Smooth muscle cell of the brain vasculature (primary cell): ENCODE measurements at places on chromosomes 7 and 10.

GRCh38 chr7:35722054-35722849 lies 27.3 kb upstream of the HERPUD2 start:
- no peak for DNase-seq

DNA sequence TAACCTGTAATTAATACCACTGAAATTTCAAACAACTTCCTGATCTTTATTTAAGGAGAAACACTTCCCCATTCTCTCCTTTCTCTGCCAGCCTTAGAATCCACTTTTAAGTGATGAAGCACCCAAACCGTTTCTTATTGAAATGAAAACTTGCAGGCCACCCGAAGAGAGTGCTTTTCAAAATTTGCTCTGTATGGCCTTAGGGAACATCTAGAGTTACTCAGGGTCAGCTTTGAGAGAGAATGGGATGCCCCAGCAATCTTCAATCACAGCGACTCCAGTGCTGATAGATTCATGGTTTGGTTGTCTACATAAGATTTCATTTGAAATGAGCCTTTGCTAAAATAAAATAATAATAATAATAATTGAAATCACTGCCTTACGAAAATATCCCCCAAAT lies 323.1 kb downstream of the PCLO start:
- no peak for DNase-seq

DNA sequence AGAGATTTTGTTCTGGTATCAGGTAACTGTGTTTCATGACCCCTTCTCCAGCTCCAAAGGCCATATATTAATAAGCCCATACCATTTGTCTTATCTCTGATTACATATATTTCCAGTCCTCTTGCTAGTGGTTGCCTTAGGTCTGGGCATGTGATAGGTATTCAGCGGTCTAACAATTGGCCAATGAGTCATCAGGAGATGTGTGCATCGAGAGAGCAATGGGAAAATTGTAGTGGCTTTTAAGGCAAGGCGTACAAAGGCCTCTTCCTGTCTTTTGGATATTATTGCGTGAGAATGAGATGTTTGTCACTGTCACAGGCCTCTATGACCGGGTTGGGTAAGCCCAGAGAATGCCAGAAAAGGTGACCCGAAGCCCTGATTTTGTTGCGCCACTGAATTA lies 38.6 kb upstream of the SFRP5 start:
- DNase-seq: no peak

- DNase-seq: no peak
Observed at GRCh38 chr7:98266840-98267239, 14.6 kb upstream of the BRI3 start.

- no peak for DNase-seq
Observed at GRCh38 chr10:42986633-42987032, 90.2 kb upstream of the RET start.

DNA sequence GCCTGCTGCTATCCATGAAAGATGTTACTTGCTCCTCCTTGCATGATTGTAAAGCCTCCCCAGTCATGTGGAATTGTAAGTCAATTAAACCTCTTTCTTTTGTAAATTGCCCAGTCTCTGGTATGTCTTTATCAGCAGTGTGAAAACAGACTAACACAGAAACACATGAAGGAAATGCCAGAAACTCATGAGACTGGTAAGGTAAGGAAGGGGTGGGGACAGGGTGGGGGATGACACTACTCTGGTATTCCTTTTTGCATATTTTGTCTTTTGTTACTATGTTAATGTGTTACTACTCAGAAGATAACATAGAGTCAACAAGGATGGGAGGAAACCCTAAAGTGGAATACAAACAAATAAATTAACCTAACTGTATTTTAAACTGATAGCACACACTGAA lies 69.8 kb upstream of the DRGX start:
- DNase-seq: no peak

- DNase-seq: no peak
Observed at GRCh38 chr10:26090762-26091161, 125.8 kb upstream of the GAD2 start.

- DNase-seq: no peak
Observed at GRCh38 chr10:104328896-104329710, 9.2 kb downstream of the ITPRIP start.

GRCh38 chr7:138228769-138229168 lies 152.5 kb downstream of the AKR1D1 start:
- no peak for DNase-seq

DNA sequence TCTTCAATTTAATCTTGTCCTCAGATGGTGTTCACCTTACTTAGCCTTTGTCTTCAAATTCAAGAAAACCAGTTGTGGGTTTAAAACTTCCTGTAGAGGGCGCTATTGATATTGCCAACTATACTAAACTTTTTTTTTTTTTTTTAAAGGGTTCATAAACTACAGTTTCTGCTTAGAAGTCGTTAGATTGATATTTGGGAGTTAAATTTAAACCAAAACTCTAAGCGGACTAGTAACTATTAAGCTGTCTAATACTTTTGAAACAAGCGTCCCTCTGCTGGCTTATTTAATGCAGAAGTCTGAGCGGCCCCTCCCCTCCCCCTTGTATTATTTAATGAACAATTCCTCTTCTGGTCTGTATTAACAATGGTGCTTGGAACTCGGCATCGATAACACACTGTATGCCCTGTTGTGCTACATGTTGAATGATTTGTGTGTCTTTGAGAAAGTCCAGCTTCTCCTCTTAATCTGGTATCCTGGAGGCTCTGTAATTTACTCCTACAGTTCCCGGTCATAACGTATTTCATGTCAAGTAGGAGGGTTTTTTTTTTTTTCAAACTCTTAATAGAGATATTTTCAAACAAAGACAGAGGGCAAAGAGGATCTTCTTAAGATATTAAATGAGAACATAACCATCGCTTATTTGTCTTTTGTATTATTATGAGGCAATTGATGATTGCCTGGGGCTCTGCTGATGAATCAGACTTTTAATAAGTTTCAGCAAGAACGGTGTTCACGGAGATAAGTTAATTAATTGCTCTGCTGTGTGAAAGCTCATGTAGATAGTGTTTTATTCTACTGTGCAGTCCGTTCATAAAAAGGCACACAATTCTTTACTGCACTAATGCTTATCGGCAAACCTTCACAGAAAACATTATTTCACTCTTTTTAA lies 22.6 kb upstream of the CREB5 start:
- no peak for DNase-seq

DNA sequence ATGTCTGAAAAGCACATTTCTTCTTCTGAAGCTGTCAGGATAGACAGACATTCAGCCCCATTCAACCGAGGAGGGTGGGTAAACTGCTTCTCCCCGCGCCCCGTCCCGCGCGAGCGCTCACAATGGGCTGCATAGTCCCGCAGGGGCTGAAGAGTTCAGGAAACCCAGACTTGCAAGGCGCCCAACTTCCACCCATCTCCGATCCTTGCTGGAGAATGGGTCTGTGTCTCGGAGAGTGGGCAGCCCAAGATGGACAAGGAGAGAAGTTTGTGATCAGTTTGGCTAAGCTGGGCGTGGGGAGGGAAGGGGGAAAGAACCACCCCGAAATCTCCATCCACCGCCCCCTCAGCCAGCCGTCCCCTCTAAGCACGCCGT lies 686 bp downstream of the AASS start:
- DNase-seq: no peak

- DNase-seq: no peak
Observed at GRCh38 chr7:74476626-74477025, 22.9 kb downstream of the GTF2IRD1 start.

DNA sequence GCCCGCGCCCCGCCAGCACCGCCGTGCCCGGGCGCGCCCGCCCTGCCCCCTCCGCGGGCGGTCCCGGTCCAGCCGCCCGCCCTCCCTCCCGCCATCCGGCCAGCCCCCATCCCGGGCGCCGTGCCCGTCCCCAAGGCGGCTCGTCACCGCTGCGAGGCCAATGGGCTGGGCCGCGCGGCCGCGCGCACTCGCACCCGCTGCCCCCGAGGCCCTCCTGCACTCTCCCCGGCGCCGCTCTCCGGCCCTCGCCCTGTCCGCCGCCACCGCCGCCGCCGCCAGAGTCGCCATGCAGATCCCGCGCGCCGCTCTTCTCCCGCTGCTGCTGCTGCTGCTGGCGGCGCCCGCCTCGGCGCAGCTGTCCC lies at the start of gene HTRA1:
Gene HTRA1, plus strand, starts transcription at position 187 of the 362 bp plus-strand sequence. Its CDS starts 100 bp downstream, at position 287.
- DNase-seq: no peak

- no peak for DNase-seq
Observed at GRCh38 chr10:51000164-51000563, 74.1 kb upstream of the PRKG1 start.

DNA sequence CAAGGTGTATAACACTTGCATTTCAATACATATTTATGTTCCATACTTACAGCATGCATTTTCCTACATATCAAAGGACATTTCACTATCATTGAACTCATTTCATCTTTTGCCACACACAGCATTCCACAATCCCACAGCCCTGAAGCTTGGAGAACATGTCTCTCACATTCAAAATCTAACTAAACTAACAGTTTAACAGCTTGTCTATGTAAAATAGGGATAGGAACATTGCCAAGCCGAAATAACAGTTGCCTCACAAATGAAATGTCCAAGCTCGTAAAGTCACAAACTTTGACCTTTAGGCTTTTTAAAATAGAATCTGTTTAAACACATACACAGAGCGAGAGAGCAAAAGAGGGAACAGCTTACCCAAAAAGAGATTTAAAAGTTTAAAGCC lies 65.3 kb downstream of the HGF start:
- no peak for DNase-seq

DNA sequence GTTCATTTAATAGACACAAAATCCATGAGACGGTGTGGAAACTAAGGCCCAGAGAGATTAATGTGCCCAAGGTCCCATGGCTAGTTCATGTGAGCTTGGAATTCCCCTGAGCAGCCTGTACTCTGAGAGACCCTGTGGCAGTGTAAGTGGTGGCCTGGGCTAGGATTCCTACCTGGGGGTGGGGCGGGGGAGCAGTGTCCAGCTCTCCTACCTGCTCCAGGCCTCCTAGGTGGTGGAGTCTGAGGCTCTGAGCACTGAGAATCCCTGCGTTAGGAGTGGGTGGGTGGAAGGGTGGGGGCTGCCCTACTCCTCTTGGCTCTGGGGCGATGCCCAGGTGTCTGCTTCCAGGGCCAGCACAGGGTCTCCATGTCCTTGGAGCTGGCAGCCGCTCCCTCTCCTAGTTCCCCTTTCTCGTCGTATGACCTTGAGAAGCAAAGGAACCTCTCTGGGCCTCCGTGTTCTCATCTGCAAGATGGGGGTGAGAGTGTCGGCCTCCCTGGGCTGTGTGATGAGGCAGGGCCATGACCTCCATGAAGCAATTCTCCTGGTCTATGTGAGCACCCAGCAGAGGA lies 2.5 kb downstream of the SNCG start:
- no peak for DNase-seq

DNA sequence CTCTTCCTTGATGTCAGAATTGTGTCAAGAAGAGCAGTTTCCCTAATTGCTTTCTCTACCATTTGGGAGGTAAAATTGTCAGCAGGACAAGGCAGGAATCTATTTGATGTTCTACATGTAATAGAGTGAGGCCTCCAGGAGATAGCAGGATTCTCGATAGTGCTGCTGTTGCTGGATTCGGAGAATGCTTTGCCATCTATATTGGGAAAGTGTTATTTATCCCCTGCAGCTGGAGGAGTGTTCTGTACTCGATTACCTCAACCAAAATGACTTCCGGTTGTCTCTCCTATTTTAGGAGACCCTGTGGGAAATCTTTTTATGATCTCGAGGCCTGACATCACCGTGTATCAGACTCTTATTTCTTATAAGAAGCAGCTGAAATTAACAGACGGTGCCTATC lies 217.1 kb downstream of the TMEM178B start:
- no peak for DNase-seq

DNA sequence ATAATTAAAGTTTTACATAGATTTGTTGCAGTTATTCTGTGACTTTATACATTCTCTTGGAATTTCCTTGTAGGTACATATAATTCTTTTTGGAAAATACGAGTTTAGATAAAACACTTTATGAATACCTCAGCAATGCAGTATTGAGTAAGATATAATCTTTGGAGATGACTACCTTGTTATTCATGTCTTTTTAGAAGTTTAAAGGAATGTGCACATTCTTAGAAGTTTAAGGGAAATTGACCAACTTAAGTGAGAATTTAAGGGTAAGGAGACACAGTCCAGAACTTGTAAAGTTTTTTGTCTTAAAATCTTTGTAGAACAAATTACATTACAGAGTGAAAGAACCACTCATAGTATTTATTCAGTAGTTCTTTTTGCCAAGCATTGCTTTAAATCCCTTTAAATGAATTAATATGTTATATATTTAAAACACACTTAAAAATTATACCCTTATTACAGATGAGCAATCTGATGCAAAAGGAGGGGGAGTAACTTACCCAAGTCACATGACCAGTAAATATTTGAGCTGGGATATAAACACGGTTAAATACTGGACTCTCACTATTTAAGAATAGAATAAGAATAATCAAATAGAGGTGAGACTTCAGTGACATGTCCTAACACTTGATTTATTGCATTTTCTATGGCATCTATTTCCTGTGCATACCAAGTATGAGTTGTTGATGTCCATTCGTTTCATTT lies 139.5 kb upstream of the FERD3L start:
- DNase-seq: no peak

DNA sequence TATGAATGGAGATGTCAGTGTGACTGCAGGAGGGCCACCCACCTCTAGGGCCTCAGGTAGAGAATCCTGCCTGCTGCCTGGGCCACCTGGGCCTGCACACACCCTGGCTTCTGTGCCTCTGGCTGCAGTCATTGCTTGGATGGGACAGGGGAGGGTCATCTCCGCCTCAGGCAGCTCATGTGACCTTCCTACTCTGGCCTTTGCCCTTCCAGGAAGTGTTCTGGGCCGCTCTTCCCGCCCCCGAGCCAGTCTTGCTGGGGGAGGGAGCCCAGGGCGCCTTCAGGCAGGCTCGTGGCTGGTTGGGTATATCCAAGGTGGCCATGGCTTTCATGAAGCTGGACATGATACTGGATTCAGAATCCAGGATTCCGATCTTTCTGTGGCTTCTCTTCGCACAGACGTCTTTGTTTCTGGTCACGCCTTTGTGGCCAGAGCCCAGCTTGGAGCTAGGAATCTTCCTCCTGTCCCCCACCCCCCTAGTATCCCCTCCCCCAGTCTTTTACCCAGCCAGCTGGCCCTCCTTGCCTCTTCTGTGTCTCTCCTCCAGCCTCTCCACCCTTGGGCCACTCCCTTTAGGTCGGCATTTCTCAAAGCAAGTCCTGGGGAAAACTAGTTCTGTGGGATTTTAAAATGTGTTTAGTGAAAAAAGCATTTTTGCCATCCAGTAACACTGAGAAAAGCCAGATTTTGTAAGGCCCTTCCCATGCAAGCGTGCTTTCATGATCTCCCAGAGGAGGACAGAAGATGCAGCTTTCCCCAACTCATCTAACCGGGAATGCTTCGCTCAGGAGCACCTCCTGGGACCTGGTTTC lies 119.6 kb downstream of the ZMIZ1 start:
- no peak for DNase-seq

DNA sequence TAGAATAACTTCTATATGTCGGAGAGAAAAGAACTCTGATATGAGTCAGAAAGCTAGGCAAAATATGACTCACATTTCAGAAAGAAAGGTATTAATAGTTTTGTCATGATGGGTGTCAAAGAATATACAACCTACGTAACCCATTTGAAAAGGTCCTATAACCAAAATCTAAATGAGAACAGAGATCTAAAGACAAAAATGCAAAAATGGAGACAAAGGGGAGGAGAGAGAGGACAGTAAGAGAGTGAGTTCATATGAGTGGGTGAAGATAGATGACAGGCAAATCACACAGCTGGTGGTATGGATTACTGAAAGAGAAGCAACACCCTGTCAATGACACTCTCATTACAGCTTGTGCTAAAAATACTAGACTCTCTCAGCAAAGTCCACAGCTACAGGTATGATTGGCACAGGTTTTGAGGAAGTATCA lies 25.6 kb downstream of the ANKMY2 start:
- no peak for DNase-seq

- no peak for DNase-seq
Observed at GRCh38 chr7:143126146-143126545, 5.7 kb upstream of the PIP start.
